Right hindlimb (tissue), 1 donor: ENCODE measurements at places on chromosomes 12 and 14.

- DNase-seq = no peak
Observed at GRCh38 chr12:1533205-1533601, 61.2 kb downstream of the FBXL14 start.

DNA sequence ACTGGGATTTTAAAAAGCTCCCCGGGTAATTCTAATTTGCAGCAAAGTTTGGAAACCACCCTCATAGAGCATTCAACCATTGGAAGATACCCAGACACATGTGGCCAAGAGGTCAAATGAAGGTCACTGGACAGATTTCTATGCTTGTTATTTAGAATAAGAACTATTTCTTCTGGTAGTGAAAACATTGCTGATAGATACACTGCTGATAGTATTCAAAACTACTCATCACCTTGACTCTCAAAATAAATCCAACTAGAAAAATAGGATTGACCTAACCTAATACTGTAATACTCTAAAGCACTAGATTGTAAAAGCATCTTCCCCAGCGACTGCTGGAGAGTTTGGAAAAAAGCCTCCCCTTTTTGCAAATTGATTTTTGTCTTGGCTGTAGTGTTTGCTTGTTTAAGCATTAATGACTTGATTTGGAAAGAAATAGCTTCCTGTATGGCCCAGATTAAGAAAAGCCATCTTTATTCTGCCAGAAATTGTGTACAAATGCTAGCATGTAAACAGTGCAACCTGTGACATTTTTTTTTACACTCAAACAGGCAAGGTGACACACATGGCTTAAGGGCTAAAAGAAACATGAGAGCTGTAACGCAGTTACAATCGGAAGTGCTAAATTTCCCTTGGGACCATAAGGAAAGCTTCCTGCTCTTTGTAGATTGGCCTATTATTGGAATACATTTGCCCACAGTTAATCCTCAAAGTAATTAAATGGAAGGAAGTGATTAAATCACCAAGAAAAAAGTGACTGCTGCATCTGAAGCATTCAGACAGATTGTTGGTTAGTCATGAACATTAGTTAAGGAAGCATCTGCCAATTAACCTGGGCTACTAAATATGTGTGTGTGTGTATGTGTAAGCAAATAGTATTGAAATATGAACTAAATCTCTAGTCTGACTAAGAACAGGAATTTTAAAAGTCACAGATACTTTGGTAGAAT is 356.5 kb upstream of the ATP2B1 start:
- peak; percentile 41 for DNase-seq

DNA sequence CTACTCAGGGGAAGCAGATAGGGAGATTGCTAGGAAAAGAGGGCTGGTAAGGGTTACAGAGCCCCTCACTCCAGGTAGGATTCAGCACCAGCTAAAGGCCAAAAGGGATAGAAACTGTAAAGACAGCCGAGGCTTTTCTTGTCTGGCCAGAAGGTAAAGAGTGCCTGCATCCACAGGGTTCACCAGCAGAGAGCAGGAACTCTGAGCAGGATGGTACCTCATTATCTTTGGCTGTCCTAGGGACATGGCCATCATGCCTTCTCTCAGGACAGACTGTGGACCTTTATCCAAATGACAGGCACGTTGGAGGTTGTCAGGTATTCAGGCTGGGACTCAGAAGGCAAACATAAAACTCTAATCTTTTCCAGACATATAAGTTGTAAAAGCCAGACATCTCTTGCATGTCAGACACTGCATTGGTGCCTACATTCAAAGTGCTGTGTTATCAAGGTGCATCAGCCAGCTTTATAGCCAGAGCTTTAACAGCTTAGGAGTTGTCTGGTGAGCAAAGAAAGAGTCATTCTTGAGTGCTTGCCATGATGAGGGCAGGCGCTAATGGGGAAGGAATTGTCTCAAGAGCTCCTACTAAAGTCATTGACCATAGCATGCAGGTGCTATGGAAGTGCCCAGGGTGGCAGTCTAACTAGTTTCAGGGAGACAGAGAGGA is 89.5 kb downstream of the PELI2 start:
- no peak for DNase-seq

DNA sequence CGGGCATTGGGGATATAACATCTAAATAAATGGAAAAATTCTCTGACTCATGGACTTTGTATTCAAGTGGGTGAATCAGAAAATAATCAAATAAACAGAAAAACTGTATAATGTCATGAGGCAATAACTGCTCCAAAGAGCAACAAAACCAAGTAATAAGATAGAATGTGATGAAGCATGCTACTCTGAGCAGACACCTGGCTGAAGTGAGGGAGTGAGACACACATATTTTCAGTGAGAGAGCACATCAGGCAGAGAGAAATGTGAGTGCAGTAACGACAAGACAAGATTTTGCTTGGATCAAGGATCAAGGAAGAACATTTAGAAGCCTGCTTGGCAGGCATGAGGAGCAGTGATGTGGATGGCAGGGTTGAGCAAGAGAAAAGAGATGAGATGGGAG is 75.8 kb upstream of the CCDC91 start:
- DNase-seq = no peak

DNA sequence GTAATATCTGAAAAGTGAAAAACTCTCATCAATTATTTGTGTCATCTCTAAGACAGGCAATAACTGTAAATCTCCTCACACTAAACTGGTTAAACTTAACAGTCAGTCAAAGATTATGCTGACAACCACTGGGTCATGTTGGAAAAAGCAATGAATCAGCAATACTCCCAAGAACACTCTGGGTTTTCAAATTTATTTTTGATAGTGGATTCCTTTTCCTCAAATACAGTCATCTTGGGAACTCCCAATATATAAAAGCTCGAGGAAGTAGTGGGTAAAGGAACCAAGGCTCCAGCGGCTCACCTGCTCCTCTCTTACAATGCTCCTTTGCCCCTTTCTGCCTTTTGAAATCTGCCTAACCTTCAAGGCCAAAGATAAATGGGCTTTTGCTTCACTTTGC is 70.0 kb downstream of the ARMH4 start:
- DNase-seq = no peak

DNA sequence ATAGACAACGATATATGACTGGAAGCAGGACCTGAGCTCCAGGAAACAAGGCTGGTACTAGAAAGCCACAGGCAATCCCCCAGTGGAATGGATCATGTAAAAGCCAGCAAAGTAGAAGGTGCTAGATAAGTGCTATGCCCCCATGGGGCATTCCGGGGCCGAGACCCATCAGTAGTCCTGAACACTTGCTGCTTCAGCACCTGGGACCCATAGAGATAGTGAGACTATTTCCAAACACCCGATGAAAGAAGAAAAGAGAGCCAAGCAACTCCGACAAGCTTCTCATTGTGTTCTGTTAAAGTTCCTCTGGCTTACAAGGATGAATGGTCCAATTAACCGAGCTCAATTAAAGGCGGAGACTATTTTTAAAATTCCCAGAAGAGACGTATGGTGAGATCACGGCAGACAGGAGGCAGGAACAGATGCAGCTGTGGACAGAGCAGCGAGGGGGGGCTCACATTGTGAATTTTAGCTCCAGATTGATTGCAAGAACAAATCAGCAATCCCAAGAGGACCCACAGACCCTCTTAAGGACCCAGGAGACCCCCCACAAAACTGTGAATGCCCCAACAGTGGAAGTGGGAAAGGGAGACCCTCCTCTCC is 142.5 kb upstream of the OVCH1 start:
- DNase-seq = peak; percentile 30

DNA sequence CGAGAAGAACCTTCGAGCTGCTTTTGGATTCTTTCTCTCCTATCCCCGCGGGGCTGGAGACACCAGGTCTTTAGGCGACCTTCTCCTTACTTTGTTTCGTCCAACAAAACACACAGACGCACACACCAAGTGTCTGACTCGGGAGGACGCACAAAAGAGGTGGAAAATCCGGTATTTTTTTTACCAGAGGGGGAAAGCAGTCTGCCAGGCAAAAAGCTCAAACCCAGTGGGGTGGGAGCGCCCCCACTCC is 2.1 kb downstream of the SIX4 start:
- DNase-seq = peak; percentile 58

DNA sequence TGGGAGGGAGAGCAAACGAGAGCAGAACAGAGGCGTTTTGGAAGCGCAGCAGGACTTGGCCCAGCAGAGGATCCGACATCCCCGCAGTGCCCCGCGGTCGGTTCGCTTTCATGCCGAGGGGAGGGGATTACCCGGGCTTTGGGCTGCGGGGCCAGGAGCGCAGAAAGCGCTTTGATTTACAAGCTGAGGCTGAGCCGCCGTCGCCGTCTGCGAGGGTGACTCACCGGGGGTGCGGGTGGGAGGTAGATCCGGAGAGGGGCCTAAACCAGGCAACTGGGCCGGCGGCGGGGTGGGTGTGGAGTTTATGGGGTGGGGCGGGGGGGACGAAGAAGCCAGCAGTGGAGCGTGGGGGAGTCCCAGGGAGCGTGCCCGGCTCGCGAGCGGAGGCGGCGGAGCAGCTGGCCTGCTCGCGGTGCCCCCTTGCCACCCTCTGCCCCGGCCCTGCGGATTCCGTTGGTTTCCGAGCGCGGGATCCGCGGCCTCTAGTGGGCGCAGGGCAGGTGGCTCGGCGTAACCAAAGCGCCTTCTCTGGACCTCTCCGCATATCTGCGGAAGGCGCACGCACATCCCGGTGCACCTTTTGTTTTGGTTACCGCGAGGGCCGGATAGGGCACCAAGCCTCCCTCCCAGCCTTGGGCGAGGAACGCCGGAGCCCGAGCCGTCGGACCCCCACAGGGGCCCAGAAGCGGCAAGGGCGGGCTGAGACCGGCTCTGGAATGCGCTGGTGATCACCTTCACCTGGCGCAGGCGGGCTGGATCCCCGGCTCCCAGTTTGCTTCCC is 2.6 kb downstream of the SIX4 start:
- peak; percentile 70 for DNase-seq

DNA sequence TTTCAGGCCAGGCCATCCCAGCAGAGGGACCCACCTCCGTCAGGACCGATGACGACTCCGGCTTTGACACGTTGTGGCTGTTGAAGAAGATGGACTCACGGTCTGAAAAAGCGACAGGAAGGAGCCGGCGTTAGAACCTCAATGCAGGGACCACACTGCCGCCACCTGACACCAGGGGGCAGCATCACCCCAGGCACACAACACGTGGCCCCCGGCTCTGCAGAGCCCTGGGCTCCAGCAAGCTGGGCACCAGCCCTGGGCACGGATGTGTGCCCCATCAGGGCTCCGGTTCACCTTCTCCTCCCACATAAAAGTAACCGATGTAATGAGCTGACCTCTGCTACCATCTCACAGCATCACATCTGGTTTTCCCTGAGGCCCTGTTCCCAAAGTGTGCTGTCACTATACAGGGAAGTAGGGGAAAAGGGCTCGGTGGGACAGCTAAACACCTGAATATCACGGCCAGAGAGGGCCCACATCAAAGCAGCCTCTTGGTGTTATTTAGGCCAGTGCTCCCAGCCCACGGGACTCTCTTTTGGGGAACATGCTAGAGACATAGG is 29.0 kb downstream of the CHGA start:
- peak; percentile 78 for DNase-seq

DNA sequence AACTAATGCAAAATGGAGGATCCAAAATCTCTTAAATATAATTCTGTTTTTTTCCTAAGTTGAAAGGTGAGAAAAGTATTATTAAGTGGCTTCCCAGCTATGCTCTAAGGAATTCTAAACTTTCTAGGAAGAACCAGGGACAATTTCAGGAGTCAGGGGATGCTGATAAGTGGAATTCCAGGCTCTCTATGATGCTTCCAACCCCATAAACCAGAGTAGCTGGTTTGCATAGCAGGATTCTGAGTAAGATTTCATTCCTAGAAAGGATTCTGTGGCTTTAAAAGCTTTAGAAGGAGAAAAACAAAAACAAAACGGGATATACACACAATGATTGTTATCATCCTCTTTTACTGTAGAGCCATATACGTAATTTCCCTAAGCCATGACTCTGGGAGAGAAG is 93.9 kb downstream of the SLC16A7 start:
- DNase-seq = no peak

DNA sequence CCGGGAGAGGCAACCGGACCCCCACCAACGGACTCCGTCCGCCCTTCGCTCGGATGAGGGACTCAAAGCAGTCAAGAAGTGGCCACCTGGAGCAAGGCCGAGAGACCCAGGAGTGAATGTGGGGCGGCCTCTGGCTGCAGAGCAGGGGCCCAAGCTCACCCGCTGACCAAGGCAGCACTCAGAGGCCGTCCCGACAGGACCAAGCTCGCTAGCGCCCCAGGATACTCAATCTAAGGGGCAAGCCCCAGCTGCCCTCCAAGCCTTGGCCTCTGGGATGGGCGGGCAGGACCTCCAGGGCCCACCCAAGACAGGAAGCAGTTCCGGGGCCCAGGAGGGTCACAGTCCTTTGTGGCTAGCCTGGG is 936 bp downstream of the AKT1 start:
- DNase-seq = no peak

- no peak for DNase-seq
Observed at GRCh38 chr12:1933342-1934051, 15.0 kb upstream of the CACNA2D4 start.

DNA sequence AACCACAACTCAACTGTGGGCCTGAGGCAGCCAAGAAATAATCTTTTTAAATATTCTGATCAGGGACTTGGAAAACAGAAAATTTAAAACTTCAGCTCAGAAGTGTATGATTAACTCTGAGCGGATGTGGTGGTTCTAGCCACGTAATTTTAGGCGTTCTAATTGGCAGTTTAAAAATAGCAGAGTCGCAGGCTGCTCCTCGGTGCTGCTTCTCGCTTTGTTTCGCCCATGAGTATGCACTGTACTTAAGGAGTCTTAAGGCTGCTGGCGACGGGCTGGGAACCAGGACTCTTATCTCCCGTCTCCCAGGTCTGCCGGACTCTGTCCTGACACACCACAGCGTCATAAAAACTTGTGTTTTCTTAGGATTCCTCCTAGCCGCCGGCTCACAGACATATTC is 113.4 kb upstream of the PELI2 start:
- DNase-seq = peak; percentile 70
